ENCODE measurements at places on chromosomes 7 and 10.

DNA sequence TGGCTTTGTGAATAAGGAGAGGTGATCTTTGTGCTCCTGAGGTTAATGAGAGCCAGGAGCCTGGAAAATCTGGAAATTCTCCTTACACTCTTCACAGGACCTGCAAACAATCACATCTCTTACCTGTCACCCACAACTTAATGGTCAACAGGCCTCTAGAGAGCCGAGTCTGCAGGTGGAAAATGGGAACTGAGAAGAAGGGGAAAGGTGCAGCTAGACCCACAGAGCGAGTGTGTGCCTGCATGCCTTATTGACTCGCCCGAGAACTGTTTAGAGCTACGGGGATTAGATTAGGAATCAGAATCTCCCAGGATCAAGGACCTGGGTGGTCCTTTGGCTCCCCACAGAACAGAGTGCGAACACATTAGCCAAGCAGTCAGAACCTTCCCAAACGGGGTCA is 329.6 kb downstream of the PTEN start:
- DNase-seq, result no peak

GRCh38 chr7:1857487-1858421 is 187.7 kb downstream of the ELFN1 start:
- no peak for DNase-seq

GRCh38 chr7:128000854-128001265 is 30.4 kb downstream of the LRRC4 start:
- no peak for DNase-seq

DNA sequence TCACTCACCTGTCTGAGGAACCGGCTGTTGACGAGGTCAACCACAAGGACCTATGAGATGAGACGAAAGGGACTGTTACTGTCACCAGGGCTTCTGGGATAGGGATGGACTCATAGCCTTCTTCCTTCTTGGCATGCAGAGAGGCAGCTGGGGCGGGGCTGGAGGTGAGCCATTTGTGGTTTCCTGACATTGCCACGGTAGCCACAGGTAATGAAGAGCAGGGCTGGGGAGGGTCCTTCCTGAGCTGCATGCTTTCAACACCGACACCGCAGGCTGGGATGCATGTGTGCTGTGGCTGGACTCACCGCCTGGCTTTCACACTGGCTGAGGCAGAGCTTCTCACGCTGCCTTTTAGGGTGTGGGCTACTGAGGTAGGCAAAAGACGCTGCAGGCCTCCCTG is 46.4 kb upstream of the MKRN1 start:
- peak; percentile 21 for DNase-seq

DNA sequence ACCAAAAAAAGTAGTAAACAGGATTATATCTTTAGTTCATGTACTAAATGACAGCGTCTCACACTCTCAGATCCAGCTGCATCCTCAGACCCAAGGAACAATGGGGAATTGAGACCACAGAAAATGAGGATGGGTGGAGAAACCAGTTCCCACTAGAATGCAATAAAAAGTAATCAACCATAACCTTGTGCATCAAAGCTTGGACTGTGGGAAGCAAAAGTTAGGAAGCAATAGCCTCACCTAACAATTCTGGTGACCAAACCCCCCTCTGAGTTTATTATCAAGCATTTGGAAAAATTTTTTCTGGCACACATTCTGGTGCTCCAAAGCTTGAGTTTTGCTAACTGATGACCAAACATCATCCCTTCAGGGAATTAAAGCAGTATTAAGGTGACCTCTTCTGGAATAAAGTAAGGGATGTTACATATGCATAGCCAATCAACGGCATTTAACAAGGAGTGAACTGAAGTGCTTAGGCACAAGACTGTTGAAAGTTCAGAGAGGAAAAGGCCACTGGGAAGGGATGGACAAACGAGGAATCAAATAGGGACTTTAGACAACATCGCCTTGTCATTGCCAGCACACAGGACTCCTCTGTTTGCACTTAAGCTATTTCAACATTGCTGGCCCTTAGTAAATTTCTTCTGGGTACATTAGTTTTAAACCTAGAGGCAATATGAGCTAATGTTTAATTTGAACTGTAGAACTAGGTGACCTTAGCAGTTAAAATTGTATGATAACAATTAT is 1.2 kb upstream of the MAT1A start:
- no peak for DNase-seq

- no peak for DNase-seq
Observed at GRCh38 chr7:116392806-116393205, 106.7 kb upstream of the CAV2 start.

- peak; percentile 65 for DNase-seq
Observed at GRCh38 chr10:133357285-133358161, at the start of gene FUOM. Gene FUOM, minus strand, starts transcription at chr10:133358019. Its CDS starts 12 bp downstream, at chr10:133358007.

GRCh38 chr10:112390125-112390703 is 16.3 kb downstream of the ACSL5 start:
- no peak for DNase-seq

GRCh38 chr7:15848362-15848761 is 161.9 kb upstream of the MEOX2 start:
- no peak for DNase-seq

- no peak for DNase-seq
Observed at GRCh38 chr7:29806208-29806994, at the start of gene WIPF3. Gene WIPF3, plus strand, starts transcription at chr7:29806508. Its CDS starts 28,217 bp downstream, at chr7:29834725.

DNA sequence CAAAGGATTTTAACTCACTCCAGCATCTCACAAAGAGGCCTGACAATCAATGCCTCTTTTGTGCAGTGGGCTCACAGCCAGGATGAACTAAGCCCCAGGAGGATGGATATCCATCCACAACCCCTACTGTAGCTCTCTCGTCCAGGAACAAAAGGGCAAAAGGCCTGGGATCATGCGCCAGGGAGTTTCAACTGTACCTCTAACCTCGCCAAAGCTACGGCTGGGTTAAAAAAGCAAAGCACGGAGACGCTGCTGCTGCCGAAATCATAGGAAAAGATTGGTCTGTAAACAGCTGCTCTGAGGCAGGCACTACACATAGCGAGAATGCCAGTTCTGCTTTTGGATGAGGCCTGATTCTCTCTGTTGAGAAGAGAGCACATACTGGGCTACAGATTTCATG is 32.1 kb downstream of the VSTM4 start:
- DNase-seq, result no peak

DNA sequence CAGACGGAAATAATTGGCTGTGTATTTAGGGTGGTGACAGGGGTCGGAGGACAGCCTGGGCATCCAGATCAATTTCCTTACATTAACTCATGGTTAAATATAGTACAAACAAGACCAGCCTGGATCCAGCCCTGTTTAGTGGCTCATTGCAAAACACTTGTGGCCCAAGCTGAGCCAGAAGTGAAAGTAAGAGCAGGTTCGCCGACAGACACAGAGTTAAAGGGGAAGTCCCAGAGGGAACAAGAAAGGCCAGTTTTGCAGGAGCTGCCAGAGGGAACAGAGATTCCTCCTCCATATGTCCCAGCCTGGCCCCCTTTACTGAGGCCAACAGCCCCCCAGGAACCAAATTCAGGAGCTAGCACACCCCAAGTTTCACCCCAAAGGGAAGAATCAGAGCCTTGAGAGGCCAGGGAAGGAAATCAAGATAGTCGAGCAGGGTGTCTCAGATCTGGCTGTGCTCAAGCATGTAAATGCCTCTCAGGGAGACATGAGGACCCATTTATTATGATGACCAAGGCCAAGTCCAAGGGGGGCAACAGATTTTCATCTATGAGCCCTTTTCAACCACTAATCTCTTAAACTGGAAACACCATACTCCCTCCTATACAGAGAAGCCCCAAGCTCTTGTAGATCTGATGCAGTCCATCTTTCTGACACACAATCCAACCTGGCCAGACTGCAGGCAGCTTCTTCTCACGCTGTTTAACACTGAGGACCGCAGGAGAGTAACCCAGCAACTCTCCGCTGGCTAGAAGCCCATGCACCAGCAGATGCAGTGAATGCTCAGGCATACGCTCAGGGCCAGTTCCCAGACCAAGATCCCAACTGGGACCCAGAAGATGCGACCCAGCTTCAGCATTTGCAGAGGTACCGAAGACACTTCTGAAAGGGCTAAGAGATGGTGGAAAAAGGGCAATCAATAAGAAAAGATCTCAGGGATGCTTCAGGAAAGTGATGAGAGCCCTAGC is 15.9 kb upstream of the ADCK2 start:
- no peak for DNase-seq

GRCh38 chr7:24898691-24899090 is 81.3 kb downstream of the OSBPL3 start:
- no peak for DNase-seq

- DNase-seq, result no peak
Observed at GRCh38 chr10:20988357-20988983, 91.4 kb upstream of the NEBL start.

DNA sequence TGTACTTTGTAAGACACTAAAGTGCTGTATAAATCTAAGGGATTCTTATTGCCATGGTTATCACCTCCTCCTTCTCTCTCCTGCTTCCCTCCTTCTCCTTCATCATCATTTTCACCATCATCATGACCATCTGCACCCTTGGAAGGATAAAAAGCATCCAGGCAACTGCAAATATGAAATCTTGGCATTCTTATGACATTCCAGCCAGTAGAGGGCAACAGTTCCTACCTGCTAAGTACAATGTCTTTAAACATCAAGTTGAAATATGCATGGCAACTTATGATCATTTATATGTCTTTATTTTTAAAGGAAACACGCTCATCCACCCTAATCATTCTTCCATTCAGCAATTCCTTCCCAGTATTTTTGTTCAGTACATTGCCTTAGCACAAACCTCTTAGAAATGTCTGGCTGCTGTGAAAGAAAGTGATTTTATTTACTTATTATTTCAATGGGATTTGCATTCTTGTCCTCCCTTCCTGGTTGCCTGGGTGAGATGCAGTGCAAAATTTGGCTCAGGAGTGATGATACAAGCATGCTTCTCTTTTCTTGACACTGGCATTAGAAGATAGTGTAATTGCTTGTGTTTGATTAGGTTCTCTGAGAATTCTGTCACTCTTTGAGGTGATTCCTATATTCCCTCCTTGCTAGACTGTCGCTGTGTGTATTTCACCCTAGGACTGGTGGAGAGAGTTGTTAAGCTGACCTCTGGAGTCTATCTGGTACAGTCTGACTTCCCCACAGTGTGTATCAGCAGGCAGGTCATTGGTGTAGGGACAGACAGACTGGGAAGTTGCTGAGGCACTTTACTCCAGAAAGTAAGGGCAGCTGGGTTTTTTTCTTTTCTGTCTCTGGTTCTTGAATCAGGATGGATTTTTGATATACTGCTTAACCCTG is 188.5 kb upstream of the BMPER start:
- DNase-seq, result no peak

GRCh38 chr10:45470098-45471012 is 96.3 kb downstream of the ALOX5 start:
- DNase-seq, result no peak

DNA sequence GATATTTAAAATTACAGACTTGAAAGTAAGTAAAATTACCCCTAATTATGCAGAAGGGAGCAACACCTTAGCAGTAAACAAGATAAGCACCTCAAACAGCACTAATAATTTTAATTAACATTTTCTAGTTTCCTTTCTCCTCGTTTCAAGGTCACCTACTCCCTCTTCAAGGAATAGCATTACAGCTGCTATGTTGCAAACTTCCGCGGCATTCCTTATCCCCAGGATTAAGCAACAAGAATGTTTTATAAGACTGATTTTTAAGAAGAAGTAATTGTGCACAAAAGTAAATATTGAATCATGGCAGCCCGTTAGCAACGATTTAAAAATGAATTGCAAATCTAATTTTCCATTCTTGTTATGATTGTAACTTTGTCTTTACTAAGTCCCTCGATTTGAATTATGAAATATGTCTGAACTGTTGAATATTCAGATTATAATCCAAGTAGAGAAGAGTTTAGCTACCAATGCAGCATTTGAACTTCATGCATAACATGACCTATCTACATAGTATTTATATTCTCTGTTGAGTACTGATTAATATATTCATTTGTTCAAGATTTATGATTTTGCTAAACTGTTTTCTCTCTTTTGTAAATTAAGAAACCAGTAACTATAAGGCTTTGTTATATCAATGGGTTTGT is 593.5 kb upstream of the MGMT start:
- no peak for DNase-seq

GRCh38 chr10:125101049-125101448 is 59.3 kb downstream of the CTBP2 start:
- no peak for DNase-seq

DNA sequence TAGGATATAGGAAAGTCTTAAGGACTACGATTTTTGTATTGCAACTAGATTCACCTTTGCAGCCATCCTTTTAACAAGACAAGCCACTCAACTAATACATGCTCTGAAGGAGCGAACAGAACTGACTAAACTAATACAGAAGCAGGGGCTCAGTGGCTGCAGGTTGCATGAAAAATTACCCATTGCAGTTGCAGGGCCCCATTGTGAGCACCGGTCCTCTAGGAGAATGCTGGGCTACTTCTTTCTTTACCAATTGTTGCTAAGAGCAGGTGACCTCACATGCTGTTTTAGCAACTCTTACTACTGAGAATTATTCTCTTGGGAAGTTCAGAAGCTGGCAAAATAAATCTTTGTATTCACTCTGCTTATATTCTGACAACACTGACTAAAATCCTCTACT is 64.0 kb upstream of the ANKRD1 start:
- DNase-seq, result no peak

DNA sequence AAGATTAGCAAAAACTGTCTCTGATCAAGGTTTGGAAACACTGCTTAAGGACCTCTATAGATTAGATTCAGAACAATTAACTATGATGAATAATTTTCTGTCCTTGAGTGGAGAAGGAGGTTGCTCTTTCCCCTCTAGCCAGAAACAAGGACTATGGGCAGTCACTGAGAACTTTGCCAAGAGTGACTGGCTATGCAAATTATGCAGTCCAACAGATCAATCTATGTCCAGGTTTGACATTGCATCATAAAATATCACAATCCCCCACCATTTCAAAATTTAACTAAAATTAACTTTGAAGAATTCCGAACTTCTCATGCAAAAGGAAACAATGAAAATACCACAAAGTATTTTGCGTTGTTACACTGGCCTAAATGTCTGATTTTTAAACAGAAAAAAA is 50.6 kb downstream of the TSPAN12 start:
- DNase-seq, result no peak

DNA sequence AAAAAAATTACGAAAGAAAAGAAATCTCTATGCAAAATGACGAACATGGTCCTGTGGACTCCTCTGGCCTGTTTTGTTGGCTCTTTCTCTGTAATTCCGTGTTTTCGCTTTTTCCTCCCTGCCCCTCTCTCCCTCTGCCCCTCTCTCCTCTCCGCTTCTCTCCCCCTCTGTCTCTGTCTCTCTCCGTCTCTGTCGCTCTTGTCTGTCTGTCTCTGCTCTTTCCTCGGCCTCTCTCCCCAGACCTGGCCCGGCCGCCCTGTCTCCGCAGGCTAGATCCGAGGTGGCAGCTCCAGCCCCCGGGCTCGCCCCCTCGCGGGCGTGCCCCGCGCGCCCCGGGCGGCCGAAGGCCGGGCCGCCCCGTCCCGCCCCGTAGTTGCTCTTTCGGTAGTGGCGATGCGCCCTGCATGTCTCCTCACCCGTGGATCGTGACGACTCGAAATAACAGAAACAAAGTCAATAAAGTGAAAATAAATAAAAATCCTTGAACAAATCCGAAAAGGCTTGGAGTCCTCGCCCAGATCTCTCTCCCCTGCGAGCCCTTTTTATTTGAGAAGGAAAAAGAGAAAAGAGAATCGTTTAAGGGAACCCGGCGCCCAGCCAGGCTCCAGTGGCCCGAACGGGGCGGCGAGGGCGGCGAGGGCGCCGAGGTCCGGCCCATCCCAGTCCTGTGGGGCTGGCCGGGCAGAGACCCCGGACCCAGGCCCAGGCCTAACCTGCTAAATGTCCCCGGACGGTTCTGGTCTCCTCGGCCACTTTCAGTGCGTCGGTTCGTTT is 83.5 kb upstream of the SLF2 start:
- DNase-seq, result no peak

All from stimulated activated CD8-positive, alpha-beta memory T cell treated with anti-CD3 and anti-CD28 coated beads, Interleukin-15, amount 100 ng/mL, for 48 hours (primary cell).